ENCODE measurements at places on chromosomes 5 and 9.

DNA sequence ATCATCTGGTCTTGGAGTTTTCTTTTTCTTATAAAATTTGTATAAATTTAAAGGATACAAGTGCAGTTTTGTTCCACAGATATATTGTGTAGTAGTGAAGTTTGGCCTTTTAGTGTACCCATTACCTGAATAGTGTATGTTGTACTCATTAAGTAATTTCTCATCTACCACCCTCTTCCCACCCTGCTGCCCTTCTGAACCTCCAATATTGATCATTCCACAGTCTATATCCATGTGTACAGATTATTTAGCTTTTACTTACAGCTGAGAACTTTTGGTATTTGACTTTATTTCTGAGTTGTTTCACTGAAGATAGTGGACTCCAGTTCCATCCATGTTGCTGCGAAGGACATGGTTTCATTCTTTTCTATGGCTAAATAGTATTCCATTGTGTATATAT lies 63.1 kb upstream of the NR3C1 start:
- DNase-seq: no peak

DNA sequence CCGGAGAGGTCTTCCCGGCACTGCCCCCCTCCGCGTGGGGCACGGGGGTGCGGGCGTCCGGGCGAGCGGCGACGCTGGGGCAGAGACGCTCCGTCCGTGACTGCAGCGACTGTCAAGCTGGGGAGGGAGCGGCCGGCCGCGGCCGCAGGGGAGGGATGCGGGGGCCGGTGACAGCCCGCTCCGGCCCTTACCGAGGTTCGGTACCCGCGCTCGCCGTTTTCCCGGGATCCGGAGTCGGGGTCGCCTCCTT lies 400 bp downstream of the KDM4C start:
- peak; percentile 25 for DNase-seq

GRCh38 chr9:136679431-136679941 lies 7.8 kb downstream of the AGPAT2 start:
- DNase-seq: no peak

- peak; percentile 51 for DNase-seq
Measured at GRCh38 chr5:1386274-1386717, 41.4 kb upstream of the CLPTM1L start.

DNA sequence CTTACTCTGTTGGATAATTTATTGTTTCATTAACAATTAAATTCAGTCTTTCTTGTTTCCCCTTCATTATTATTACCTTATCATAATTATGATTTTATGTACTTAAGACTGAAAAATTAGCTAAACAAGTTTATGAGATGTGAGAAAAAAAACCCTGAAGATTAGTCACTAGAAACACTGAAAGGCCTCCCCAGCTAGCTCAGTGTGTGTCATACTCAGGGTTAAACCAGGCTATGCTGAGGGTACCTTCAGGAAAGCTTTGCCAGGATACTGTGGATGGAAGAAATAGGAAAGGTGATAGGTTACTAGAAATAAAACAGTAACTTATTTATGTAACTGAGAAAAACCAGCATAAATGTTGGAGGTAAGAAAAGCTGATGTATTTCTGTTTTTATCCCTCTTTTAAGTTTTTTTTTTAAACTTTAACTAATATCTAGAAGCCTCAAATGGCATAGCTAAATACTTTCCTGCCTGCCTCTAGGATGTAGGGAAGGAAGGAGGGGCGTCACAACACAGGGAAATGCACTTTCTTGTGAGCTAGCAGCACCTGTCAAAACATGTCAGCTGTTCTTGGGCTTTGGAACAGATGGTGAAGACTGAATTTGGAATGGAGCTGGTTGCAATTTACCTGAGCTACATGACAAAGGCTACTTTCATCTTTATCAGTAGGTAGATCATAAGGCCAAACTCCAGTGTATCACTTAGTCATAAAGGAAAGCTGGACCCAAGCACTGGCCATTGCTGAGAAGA lies 24.2 kb downstream of the NMRK1 start:
- DNase-seq: peak; percentile 38

DNA sequence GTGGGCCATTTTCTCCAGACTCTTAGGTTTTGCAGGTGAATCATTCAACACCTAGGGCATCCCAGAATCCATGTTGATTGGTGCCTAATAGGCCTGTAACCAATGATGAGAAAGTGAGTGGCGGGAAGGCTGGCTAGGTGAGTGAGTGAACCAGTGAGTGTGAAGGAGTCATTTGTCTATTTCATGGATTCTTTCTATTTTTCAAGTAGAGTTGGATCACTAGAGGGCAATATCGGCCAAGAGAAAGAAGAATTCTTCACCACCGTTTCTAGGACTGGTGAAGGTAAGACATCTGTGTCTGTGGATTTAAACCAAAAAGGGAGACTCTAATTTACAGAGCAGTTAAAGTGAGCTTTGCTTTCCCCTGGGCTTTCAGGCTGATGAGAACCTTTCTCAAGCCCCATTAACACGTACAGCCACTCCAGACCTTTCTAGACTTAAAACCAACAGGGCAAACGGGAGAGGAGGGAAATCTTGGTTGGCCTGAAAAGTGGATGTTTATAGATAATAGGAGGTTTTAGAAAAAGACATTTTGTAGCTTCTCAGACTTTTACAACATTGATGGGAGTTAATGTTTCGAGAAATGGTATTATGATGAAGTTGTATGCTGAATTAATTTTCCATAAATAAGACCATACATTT lies 114.3 kb upstream of the IL12B start:
- DNase-seq: peak; percentile 70

GRCh38 chr5:14859980-14860379 lies 11.6 kb downstream of the ANKH start:
- no peak for DNase-seq

DNA sequence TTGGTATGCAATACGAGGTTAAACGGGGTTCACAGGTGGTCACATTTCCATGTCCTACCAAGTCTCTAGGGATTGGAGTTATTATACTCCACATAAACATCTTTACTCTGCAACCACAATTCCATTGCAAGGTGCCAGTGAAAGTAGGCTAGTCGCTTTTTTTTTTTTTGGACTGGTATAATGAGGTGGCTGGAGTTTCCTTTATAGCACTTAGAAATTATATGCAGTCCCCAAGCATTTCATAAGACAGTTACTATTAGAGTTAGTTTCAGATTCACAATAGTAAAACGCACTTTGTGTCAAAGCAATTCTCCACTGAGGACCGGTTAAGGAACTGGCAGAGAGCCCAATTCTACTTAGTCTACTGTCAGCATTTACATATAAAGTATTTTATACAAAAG lies 1.4 kb downstream of the MEF2C start:
- no peak for DNase-seq

- DNase-seq: peak; percentile 58
Measured at GRCh38 chr9:114504341-114505186, 709 bp downstream of the WHRN start.

- no peak for DNase-seq
Measured at GRCh38 chr9:97629156-97629555, 4.0 kb downstream of the TSTD2 start.

DNA sequence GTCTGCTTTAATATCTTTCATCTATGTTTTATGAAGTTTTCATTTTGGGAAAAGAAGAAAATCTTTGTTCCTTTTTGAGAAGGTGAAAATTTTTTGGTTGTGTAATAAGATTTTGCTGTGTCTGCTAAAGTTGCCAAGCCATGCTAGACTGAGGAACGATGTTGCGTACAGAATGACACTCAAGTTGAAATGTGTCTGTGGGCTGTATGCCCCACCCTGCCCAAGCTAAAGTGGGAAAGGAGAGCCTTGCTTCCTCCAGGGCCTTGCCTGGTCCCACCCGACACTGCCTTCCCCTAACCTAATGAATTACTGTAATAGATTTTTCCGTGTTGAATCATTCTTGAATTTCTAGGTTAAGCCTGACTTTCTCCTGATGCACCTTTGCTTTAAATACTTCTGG lies 2.5 kb downstream of the PCAT7 start:
- no peak for DNase-seq

GRCh38 chr5:61625681-61626621 lies 293.9 kb downstream of the ZSWIM6 start:
- DNase-seq: peak; percentile 67

DNA sequence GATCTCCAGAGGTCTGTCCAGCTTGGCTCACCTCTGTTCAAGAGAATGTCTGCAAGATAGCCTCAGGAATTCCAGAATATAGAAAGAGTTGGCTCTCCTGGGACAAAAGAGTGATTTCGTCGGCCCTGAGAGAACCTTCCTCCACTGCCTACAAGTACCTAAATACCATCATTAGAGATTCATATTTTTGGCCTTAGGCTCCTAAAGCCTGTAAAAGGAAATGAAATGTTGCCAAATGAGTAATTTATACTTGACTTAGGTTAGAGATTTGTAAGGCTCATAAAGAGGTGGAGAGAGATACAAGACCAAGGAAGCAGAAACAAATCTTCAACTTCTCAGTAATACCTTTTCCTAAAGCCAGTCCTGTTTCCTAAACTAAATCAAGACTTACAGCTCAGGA lies 146.2 kb downstream of the CCDC192 start:
- no peak for DNase-seq

GRCh38 chr9:109799792-109800191 lies 19.8 kb downstream of the PALM2AKAP2 start:
- DNase-seq: peak; percentile 80

GRCh38 chr5:179110528-179110927 lies 50.4 kb downstream of the ZNF354C start:
- DNase-seq: no peak

DNA sequence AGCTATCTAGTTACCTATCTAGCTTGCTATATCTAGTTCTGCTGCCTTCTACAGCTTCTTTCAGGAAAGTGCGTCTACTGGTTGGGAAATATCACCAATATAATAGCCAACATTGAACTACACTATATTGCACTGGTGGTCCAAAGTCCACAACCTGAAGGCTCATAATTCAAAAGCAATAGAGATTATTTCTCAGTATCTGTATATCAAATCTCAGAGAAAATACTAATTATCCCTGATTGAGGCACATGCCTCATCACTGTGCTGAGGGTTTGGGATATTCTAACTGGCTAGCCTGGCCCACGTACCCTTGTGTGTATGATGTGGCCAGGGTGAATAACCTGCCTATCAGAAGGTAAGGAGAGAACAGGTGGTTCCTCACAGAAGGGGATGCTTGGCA lies 53.8 kb downstream of the SH3RF2 start:
- no peak for DNase-seq

DNA sequence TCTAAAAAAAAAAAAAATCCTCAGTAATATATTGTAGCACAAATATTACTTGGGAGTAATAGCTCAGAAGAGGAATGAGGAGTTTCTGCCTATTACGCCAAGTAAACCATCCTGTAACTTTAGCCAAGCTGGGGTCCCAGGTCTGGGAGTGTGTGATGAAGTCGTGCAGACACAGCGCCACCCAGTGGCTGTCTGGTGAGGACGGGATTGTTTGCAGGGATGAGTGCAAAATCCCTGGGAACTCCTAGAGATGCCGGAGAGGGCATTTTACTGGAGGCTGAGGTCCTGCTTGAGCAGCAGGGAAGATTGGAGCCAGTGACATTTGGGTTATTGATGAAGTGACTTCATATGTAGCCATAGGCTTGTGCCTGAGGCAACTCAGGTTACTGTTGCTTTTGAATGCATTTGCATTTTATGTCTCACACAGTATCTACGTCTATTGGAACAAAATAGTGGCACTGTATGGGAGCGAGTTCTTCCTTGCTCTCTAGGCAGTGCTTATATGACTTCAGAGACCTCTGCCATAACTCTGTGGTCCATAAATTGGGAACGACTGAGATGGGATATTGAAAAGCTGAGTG lies 72.8 kb downstream of the PSAT1 start:
- peak; percentile 71 for DNase-seq

DNA sequence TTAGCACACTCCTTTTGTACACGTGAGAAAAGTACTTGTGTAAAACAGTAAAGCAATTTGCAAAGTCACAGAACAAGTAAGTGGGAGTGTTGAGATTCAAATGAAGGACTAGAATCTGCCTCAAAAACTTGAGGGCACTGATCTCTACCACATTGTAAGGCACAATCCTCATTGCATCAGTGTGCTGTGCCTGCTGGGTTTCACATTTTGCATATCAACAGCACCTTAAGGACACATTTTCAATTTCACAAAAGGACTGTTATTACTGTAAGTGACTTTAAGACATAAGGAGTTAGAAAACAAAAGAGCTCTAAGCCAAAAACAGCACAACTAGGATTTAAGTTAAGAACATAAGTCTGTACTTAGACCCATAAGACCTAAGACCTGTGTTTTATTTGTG lies 44.7 kb upstream of the HK3 start:
- DNase-seq: no peak
